Placental pericyte (primary cell): ENCODE measurements at places on chromosomes 7 and 10. TPM values are rescaled to one million over a fixed set of nuclear protein-coding genes. Genes with fewer than 3 reads are reported as not detected.

The OLAH gene
- total RNA-seq: not detected in 2 replicates

The WIPF3 gene
- total RNA-seq: not detected in 2 replicates

The RASA4B gene
- total RNA-seq: 0.44 and 1.4 TPM in 2 replicates

The NME8 gene
- total RNA-seq: not detected in 2 replicates

The PODXL gene
- 0.88 and 34.9 TPM in 2 replicates for total RNA-seq

The CCDC3 gene
- total RNA-seq: under 0.01 and 1.3 TPM in 2 replicates

The HOXA3 gene
- 2.3 TPM in 1 of 2 replicates, not detected in the other for total RNA-seq

The CNTNAP2 gene
- total RNA-seq: not detected in 2 replicates

The SLC26A3 gene
- not detected in 2 replicates for total RNA-seq

The STOX1 gene
- total RNA-seq: 0.22 and 0.43 TPM in 2 replicates

The PRSS37 gene
- not detected in 2 replicates for total RNA-seq

The SLC39A12 gene
- not detected in 2 replicates for total RNA-seq

The CARD11 gene
- 0.88 and 1.0 TPM in 2 replicates for total RNA-seq

The DNAJB9 gene
- 37.9 and 329 TPM in 2 replicates for total RNA-seq

The SPDYE1 gene
- total RNA-seq: not detected in 2 replicates

The GRM3 gene
- not detected in 2 replicates for total RNA-seq

The SHLD2 gene
- total RNA-seq: 22.5 and 50.1 TPM in 2 replicates

The BTBD16 gene
- total RNA-seq: not detected in 2 replicates

The TMEM72 gene
- total RNA-seq: not detected in 2 replicates

The EXOC4 gene
- 68.6 and 105 TPM in 2 replicates for total RNA-seq

The TBC1D12 gene
- total RNA-seq: 9.8 and 11.5 TPM in 2 replicates

The ASB10 gene
- total RNA-seq: not detected in 2 replicates

The NDUFB2 gene
- total RNA-seq: 53.6 and 86.0 TPM in 2 replicates

The EVX1 gene
- total RNA-seq: not detected in 2 replicates
